A673 (cell line): ENCODE measurements at places on chromosomes 6 and 20. TPM values are rescaled to one million over a fixed set of nuclear protein-coding genes. Genes with fewer than 3 reads are reported as not detected.
A peak's percentile ranks its signal among the peaks of the same experiment; 100 is the strongest.

- no peak for DNase-seq
These were observed 97.8 kb upstream of the PRDM1 start for GRCh38 chr6:105988321-105988720.

- no peak for DNase-seq
These were observed 9.0 kb upstream of the AFDN start for GRCh38 chr6:167817729-167818128.

DNA sequence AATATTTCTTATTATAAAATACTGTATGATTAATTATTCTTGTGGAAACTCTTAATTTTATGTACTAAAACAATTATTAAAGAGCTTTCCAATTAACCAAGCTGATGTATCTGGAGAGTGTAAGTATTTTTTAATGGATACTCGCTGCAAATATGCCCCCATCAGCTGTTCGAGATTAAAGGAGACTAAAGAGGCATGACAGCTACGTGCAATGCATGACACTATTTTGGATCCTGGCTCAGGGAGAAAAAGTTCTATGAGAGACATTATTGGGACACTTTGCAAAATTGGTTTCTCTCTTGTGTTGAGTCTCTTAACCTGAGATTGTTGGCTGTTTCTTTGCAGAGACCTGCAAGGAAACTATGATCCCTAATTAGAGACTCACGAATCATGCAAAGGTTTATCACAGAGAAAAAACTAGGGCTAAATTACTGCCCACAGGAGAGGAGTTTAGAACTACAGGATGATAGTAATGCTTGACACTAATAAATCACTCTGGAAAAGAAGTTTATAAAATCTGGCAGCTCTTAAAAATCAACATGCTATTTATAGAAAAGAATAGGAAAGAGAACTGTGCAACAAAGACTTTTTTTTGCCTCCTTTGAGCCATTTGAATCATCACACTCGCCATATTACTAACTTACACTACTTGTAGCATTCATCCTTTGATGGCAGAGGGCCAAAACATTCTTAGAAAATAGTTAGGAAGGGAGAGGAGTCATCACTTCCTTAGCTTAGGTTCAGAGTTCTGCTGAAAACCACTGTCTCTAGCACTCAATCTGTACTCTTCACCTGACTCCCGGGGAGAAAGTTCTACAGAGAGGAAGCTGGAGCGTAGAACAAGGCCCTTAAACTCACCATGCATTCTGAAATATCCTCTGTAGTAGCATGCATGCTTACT is 25.3 kb downstream of the NRN1 start:
- DNase-seq, result peak; percentile 79

DNA sequence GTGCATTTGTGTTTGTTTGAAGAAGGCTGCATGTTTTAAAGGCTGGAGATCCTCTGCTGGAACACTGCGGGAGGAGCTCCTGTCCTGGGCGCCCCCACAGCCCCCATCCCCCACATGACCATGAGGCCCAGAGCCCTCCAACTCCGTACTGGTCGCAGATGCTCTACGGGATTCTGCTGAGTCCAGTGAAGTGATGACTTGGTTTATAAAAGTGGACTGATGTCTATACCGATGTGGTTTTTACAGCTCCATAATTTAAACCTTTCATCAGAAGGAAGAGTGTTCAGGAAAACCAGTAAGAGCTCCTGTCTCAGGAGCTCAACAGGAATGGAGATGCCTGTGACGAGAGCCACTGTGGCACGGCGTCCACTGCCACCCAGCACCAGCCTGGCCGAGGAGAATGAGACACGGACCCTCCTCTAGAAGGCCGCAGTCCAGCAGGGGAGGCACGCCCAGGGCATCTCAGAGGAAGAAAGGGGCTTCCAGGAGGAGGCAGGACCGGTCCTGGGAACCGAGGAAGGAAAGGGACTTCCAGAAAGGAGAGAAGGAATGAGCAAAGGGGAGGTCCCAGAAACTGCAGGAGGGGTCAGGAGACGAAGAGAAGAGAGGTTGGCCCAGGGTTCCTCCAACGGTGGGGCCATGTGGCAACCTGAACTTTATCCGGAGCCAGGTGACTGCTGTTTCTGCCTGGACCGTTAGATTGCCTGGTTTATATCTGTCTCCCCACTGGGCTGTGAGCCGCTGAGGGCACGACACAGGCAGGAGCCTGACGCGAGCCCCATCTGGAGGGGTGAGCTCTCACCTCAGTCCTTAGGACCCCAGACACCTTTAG is 26.9 kb downstream of the BFSP1 start:
- no peak for DNase-seq

GRCh38 chr20:41029150-41029901 is 704 bp downstream of the TOP1 start:
- DNase-seq, result peak; percentile 47

DNA sequence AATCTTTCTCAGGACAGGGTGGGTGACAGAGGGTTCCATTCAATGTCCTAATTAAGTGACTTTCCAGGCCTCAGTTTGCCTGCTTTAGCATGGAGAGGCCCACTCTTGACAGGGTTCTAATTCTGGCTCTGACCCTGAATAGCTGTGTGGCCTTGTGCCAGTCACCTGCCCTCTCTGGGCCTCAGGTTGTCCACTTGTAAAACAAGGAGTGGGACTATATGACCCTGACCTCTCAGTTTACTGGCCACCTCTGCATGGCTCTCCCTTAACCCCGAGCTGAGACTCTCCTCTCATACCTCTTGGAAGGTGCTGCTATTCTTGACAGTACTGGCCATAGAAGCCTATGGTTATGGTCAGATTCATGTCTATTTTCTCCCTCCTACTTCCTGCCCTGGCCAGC is 44.1 kb upstream of the MLN start:
- DNase-seq, result no peak

- peak; percentile 45 for DNase-seq
These were observed 32.3 kb downstream of the YTHDF1 start for GRCh38 chr20:63183422-63184146.

- DNase-seq, result no peak
These were observed 652 bp downstream of the BMP6 start for GRCh38 chr6:7726416-7727085.

- DNase-seq, result no peak
These were observed 40.6 kb downstream of the NOL7 start for GRCh38 chr6:13655700-13656099.

- no peak for DNase-seq
These were observed 56.6 kb downstream of the PCMT1 start for GRCh38 chr6:149806127-149806526.

DNA sequence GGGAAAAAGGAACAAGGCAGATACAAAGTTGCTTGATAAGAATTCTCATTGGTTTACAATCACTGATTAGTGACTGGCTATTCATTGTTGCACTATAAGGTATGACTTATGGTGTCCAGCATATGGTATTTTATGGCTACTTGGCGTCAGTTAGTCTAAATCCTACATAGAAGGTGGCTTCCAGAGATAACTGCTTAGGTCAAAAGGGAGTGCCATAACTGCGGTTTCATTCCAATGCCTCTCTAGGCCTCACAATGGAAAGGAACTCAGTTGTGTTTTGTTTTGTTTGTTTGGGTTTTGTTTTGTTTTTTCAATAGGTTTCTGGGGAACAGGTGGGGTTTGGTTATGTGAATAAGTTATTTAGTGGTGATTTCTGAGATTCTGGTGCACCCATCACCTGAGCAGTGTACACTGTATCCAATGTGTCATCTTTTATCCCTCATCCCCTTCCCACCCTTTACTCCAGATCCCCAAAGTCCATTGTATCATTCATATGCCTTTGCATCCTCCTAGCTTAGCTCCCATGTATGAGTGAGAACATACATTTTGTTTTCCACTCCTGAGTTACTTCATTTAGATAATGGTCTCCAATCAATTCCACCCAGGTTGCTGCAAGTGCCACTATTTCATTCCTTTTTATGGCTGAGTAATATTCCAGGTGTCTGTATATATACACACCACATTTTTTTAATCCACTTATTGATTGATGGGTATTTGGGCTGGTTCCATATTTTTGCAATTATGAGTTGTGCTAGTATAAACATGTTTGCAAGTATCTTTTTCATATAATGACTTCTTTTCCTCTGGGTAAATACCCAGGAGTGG is 7.0 kb downstream of the GOPC start:
- no peak for DNase-seq

DNA sequence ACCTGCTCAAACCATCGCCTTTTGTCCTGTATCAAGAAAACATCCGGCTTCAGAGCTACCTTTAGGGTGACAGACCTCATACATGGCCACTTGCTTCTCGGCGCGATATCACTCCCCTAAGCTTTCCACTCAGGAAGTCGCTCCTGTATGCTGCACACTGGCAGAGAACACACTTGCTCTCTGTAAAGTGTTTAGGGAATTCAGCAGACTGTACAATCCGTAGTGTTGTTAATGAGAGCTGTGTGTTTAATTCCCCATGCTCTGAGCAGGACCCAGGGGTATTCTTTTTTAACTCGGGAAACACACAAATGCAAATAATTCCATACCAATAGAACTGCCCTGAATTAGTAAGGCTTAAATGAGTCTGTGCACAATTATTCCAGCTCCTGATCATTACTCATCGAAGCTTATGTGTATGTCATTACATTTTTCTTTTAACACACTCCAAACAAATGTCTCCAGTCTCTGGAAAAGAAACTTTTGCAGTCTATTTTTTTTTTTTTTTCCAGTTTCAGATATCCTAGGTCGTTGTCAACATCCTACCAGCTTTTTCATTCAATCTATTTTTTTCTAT is 338.7 kb upstream of the ARID1B start:
- no peak for DNase-seq

Gene RNF217
- 18.9 and 20.6 TPM in 2 replicates for total RNA-seq

Gene CST5
- not detected in 2 replicates for total RNA-seq

Gene ASXL1
- 96.9 and 101 TPM in 2 replicates for total RNA-seq
